ENCODE measurements at places on chromosomes 4 and X. TPM values are rescaled to one million over a fixed set of nuclear protein-coding genes. Genes with fewer than 3 reads are reported as not detected.

Gene MAGEA2
- not detected for total RNA-seq

Gene SLC16A2
- 0.11 TPM for total RNA-seq

Gene PTCHD1
- total RNA-seq = 0.03 TPM

Gene SLC4A4
- total RNA-seq = 0.32 TPM

Gene SERTM2
- total RNA-seq = not detected

Gene EPGN
- total RNA-seq = not detected

Gene KDR
- not detected for total RNA-seq

Gene SLC38A5
- total RNA-seq = 130 TPM

Gene RAPGEF2
- 25.1 TPM for total RNA-seq

GRCh38 chr4:121801715-121802075 is 572 bp downstream of the EXOSC9 start:
- no peak for ATAC-seq

- peak; percentile 75 for ATAC-seq
These were observed 109.7 kb downstream of the ZNF827 start for GRCh38 chr4:145828802-145829485.

DNA sequence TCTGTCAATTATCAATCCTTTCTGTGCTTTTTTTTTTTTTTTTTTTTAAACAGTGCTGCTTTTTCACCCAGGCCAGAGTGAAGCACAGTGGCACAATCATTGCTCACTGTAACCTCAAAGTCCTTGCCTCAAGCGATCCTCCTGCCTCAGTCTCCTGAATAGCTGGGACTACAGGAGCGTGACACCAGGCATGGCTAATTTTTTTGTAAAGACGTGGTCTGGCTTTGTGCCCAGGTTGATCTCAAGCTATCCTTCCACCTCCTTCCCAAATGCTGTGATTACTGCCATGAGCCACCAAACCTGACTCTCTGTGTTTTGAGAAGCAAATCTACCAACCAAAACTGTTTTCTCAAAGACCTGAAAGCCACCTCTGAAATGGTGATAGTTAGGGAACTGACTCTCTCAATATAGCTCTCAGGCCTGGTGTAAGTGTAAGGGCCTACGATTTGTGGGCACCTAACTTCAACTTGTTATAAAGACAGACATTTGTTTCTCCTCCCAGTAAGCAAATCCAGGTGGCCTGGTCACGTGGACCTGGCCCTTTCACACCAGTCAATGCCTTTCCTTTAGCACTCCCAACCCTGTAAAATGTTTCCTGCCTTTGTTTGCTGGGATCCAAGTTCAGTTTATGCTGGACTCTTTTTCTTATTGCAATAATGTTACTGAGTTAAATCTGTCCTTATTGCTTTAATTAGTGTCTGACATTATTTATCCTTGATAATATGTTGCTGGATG is 2015.9 kb downstream of the PCDH7 start:
- no peak for ATAC-seq

GRCh38 chr4:38957261-38957815 is 74.9 kb downstream of the TMEM156 start:
- ATAC-seq = peak; percentile 40

GRCh38 chrX:9221781-9222180 is 187.9 kb upstream of the FAM9B start:
- no peak for ATAC-seq

DNA sequence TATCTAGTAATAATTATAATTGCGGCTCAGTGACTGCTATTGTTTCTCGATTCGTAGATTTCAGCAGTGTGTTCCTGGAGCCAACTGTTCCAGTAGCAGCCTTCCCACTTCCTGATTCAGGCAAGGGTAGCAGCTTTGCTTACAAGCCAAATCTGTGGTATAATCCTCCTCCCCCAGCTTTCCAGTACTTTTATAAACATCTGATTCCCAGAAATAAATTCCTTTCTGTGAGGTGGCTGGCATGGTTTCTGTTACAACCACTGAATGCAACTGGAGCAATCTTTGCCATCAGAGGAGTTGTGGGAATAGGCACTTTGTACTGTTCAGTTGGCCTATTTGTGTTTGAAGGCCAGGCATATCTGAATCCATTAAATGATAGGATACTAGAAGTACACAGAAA is 80.0 kb downstream of the GLRA3 start:
- no peak for ATAC-seq

DNA sequence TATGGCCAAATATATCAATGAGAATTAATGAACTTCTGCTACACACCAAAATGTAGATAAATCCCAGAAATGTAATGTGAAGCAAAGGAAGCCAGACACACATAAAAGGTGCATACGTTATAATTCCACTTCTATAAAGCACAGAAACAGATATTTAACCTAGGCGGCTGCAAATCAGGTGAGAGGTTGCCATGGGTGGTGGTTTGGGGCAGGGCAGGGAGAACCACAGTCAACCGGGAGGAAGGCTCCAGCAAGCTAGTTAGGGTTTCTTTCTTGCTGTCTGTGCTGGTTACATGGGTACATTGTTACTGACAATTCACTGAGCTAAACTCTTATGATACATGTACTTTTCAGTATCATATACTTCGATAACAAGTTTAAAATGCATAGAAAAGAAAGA is 9.7 kb upstream of the PPARGC1A start:
- no peak for ATAC-seq

DNA sequence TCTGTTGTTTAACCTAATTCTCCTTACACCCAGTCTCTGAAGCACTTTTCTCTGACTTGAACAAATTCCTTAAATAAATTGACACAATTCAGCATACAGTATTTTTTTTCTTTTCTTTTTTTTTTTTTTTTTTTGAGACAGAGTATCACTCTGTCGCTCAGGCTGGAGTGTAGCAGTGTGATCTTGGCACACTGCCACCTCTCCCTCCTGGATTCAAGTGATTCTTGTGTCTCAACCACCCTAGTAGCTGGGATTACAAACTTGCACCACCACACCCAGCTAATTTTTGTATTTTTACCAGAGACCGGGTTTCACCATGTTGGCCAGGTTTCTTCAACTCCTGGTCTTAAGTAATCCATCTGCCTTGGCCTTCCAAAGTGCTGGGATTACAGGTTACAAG is 1498.1 kb upstream of the PCDH10 start:
- no peak for ATAC-seq

DNA sequence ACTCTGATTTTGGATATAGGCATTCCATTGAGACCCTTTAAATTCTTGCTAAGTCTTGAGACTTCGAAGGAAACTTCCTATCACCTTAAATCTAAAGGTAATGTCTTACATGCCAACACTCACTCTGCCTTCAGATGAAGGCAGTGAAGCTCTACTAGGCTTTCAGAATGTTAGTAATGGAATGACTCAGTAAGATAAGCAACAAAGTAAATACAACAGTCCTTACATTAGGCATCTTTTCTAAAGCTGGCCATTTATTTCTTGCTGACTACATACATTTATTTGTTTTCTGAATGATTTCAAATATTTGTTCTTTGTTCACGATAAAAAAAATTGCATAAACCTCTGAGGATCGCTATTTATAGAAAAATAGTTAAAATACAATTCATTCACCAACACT is 43.5 kb downstream of the ASIC5 start:
- ATAC-seq = no peak

GRCh38 chr4:1241466-1241935 is 7.4 kb downstream of the CTBP1 start:
- no peak for ATAC-seq

DNA sequence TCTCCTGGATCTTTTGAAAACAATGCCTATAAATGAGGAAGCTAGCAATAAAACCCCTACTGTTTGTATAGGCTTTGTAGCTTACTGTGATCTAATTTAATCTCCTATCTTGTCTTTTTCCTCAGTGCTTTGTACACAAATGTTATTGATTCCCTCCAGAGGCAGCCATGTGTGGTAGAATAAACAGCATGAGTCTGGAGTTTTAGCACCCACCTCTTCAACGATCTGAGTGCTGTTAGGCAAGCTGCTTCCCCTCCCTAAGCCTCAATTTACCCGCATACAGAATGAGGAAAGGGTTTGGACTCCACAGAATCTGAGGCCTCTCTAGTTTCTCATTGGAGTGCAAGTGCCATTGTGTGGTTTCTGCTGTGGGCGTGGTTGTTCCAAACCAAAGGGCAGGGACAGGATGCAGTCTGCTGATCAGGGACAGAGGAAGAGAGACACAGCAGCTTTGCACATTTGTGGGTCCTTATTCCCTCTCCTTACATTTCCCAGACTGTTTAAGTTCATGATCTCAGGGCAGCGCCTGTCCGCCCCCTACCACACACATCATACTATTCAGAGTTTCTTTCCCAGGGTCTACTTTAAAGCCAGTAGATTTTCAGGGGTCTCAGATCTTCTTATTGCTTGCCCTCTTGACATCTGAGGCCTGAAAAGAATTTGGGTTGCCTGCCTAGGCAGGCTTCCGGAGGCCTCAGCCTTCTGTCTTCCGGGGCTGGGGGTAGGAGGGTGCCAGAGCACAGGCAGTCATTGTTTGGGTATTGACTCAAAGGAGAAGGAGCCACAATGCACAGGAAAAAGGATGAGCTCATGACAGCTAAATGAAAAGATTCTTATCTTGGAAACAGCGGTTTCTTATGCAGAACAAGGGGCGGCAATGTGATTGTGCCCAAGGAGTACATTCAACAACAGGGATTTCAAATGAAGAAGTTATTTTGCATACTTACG is 114.9 kb upstream of the TEX13D start:
- peak; percentile 92 for ATAC-seq

GRCh38 chr4:110139111-110139510 is 59.3 kb downstream of the ELOVL6 start:
- ATAC-seq = no peak

- no peak for ATAC-seq
These were observed 78.0 kb downstream of the SLC10A6 start for GRCh38 chr4:86771141-86771540.

- ATAC-seq = no peak
These were observed 52.3 kb downstream of the USP9X start for GRCh38 chrX:41137589-41137988.

DNA sequence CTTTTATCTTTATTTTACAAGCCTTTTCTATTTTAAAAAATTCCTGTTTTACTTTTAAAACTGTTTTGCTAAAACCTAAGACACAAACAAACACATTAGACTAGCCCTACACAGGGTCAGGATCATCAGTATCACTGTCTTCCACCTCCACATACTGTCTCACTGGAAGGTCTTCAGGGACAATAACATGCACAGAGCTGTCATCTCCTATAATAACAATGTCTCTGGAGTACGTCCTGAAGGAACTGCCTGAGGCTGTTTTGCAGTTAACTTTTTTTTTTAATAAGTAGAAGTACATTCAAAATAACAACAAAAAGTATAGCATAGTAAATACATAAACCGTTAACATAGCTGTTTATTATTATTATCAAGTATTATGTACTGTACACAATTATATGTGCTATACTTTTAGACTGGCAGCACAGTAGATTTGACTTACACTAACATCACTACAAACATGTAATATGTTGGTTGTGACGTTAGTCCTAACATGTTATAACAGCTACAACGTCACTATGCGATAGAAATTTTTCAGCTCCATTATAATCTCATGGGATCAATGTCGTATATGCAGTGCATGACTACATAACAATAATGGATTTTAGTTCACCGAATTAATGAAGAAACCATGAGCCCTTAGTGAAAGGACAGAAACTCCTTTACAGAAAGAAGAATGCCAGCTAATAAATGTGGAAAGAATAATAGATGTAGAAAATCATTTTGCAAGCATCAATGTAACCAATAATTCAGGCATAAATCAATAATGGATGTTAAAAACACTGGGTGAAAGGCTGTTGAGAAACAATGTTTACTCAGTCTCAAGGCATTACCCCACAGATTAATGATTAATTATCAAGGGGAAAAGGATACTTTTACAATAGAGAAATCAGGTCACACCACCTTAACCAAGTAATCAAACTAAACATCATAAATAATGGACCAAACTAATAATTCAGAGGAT is 49.2 kb downstream of the FBXW7 start:
- ATAC-seq = no peak

DNA sequence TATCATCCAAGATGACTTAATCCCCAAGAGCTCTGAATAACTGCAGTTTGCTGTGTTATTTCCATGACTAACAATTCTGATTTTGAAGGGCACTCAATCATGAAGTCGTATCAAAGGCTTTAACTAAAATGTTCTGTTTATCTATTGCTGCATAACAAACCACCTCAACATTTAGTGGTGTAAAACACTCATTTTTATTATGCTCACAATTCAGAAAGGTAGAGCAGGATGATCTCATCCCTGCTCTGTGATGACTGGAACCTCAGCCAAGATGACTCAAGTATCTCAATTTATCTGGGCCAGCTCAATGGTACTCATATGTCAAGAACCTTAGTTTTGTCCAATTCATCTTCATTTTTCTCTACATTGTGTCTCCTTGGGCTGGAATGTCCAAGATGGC is 451.1 kb downstream of the PPARGC1A start:
- ATAC-seq = peak; percentile 58

DNA sequence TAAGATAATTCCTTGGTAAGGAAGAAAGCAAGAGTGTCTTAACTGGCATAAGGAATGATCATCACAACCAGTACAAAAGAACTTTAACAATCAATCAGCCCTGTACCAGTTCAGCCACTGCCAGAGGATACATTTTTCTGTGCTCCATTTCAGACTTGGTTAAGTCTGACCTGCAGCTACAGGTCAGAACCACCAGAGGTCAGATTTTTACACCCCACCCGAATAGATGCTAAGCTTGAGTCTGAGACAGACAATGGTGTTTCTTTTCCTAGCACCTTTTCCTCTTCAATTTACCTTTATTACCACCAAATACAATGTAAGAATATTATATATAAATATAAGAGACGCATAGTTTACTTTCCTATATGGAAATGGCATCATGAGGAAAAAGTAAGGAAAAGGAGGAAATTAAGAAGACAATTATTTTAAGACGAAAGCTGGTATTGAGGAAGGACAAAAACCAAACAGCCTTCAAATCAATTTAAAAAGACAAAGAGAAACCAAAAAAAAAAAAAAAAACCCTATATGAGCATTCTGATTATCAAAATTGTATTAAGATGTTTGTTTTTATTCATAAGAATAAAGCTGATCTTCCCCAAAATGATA is 215.3 kb upstream of the TTC29 start:
- ATAC-seq = no peak

DNA sequence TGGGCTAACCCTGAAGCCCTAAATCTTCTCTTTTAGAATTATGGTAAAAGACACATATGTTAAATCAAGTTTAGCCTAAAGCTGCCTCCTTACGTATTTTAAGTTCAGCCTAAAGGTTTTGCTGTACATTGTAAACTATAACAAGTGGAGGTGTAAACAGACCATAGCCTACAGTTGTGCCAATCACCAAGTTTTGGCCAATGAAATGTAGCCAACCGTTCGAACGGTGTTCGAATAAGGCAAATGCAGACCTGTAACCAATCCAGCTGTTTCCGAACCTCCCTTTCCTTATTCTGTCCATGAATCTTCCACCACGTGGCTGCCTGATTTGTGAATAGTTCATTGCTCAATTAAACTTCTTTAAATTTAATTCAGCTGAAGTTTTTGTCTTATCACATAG is 52.1 kb upstream of the TBC1D9 start:
- ATAC-seq = no peak

GRCh38 chrX:107718156-107718621 is 57.4 kb downstream of the TSC22D3 start:
- ATAC-seq = no peak
